Spinal cord (tissue), 10 donors: ENCODE measurements at places on chromosomes 7 and 10. TPM values are rescaled to one million over a fixed set of nuclear protein-coding genes. Genes with fewer than 3 reads are reported as not detected.

DNA sequence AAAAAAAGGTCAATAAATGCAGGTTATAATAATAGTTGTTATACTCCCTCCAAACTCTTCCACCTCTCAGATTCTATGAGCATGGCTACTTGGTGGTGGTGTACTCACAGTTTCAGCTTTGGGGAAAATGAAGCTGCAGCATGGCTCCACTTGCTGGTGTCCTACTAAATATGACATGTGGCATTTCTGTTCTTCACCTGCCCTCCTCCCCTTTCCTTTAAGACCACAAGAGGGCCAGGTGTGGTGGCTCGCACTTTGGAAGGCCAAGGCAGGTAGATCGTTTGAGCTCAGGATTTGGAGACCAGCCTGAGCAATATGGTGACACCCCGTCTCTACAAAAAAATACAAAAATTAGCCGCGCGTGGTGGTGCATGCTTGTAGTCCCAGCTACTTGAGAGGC is 101.1 kb downstream of the SLC37A3 start:
- H3K27ac ChIP-seq, result no peak overlapping the region
- no peaks in the 10 kb centered on the region for H3K4me1 ChIP-seq
- H3K27me3 ChIP-seq, result no peaks in the 10 kb centered on the region
- no peak overlapping the region for H3K4me3 ChIP-seq
- peaks cover 5% of the 10 kb centered on the region for H3K36me3 ChIP-seq

DNA sequence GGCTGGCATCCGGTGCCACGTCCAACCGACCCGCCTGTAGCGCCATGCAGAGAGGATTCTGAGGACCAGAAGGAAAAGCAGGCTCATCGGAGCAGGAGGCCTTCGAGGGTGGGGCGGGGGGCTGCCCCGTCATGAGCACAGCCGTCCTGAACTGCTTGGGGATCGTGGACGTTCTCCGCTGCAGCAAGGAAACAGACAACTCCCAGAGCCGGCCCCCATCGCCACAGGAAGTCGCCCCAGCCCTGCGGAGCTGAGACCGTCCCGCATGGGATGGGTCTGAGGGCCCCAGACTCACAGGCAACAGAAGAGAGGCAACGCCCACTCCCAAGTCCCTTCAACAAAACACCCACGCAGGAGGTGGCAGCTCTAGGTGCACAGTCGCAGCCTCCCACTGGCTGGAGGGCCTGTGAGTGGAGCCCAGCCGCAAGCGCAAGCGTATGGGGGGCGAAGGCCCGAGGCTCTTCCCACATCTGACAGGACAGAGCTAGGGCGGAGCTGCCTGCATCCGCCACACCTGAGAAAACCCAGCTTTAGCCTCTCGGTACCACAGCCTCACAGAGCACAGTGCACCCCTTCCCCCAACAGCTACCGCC is 64.7 kb upstream of the TNRC18 start:
- no peak for DNase-seq
- H3K27ac ChIP-seq, result no peak overlapping the region
- H3K4me3 ChIP-seq, result no peak overlapping the region
- peaks cover 28% of the 10 kb centered on the region for H3K4me1 ChIP-seq
- H3K27me3 ChIP-seq, result no peaks in the 10 kb centered on the region

- H3K4me1 ChIP-seq, result peaks cover 3% of the 10 kb centered on the region
- no peaks in the 10 kb centered on the region for H3K27me3 ChIP-seq
- peak; percentile 35 for DNase-seq
- peak overlapping the region; percentile 89 for H3K27ac ChIP-seq
- H3K36me3 ChIP-seq, result no peaks in the 10 kb centered on the region
- H3K4me3 ChIP-seq, result peak overlapping the region; percentile 85
These were observed 2.1 kb downstream of the GLCCI1 start for GRCh38 chr7:7970531-7971307.

- no peaks in the 10 kb centered on the region for H3K27me3 ChIP-seq
- H3K4me3 ChIP-seq, result no peak overlapping the region
- DNase-seq, result no peak
- H3K27ac ChIP-seq, result no peak overlapping the region
These were observed 220.0 kb downstream of the FAM107B start for GRCh38 chr10:14554491-14555205.

- peaks cover 12% of the 10 kb centered on the region for H3K36me3 ChIP-seq
- H3K4me3 ChIP-seq, result no peak overlapping the region
- H3K27me3 ChIP-seq, result no peaks in the 10 kb centered on the region
- DNase-seq, result no peak
- no peaks in the 10 kb centered on the region for H3K4me1 ChIP-seq
These were observed 16.4 kb downstream of the ING3 start for GRCh38 chr7:120966961-120967360.

- no peaks in the 10 kb centered on the region for H3K27me3 ChIP-seq
- no peaks in the 10 kb centered on the region for H3K4me1 ChIP-seq
- H3K4me3 ChIP-seq, result no peak overlapping the region
- H3K27ac ChIP-seq, result no peak overlapping the region
- DNase-seq, result no peak
- peaks cover 12% of the 10 kb centered on the region for H3K36me3 ChIP-seq
These were observed 6.5 kb upstream of the ZNF777 start for GRCh38 chr7:149467321-149467859.

DNA sequence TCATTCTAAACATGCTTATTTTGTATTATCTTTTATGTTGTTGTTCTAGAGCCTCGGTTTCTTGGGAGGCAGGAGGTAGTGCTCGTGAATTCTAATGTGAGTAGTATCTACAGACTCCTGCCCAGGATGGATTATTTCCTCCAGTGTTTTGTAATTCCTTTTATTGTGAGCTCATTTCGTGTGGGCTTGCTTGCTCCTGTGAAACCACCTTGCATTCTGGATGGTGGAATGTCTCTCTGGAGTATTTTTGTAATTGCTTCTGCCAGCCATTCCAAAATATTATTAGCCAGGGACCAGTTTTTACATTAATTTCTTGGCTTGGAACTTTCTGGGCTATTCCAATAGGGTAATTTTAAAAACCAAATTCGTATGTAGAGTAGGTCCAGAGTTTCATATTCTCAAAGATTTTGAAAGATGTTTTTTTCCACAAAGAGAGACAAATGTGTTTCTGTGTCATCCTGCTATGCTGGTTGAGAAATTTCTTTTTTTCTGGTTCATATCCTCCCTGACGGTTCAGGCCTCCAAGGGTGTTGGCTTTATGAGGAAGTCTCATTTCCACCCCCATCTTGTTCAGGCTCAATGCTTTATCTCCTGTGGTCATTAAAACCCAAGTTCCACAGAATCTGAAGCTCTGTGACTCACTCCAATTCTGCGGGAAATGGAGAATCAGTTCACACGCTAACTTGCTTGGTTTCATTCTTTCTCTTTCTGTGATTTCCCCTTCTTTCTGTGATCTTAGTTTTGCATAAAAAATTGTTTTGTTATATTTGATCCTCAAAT is 41.7 kb upstream of the CALD1 start:
- no peaks in the 10 kb centered on the region for H3K4me1 ChIP-seq
- no peak overlapping the region for H3K27ac ChIP-seq
- H3K4me3 ChIP-seq, result no peak overlapping the region

DNA sequence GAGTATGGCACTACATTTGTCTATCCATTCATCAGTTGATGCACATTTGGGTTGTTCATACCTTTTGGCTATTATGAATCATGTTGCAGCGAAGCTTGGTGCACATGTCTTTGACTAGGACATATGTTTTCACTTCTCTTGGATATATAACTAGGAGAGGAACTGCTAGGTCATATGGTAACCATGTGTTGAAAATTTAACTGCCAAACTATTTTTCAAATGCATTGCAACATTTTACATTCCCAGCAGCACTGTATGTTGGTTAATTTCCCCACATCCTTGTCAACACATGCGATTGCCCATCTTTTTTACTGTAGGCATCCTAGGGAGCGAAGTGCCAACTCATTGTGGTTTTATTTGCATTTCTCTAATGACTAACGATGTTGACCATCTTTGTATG is 183.4 kb downstream of the PRKCQ start:
- H3K4me3 ChIP-seq, result no peak overlapping the region
- no peak for DNase-seq
- H3K4me1 ChIP-seq, result peaks cover 18% of the 10 kb centered on the region
- H3K27me3 ChIP-seq, result no peaks in the 10 kb centered on the region

DNA sequence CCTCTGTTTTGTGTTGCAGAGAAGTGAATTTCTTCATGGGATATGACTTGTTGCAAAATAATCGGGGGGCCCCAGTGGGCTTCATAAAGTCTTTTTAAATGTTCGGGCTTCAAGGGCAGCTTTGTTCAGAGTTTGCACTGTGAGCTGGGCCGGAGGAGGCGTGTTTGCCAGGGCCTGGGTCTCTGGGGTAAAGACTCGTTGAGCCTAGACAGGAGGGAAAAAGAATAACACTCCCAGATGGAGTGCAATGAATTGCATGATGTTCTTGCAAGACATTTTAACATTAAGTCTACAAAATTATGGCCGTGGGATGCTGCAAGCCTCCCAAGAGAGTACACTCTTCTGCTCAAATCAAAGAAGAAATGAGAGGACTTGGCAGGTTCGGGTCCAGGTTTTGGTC is 23.6 kb downstream of the BMPER start:
- peaks cover 5% of the 10 kb centered on the region for H3K4me1 ChIP-seq
- no peak overlapping the region for H3K27ac ChIP-seq
- DNase-seq, result no peak
- no peak overlapping the region for H3K4me3 ChIP-seq

DNA sequence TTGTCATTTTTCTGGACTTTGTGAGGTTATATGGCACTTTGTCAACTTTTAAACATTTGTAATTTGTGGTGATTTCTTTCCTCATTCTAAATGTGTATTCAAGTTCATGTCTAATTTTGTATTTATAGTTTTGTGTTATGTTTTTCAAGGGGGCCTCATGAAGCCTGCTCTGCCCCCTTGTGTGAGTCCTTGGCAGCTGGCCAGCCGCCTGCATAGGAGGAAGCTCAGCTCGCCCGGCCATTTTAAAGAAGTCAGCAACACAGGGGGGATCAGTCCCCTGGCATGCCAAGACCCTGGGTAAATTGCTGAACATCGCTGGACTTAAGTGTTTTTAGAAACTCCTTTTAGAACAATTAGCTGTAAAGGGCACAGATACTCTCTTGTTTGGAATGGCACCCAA is 123.0 kb downstream of the ANLN start:
- no peak overlapping the region for H3K27ac ChIP-seq
- H3K4me3 ChIP-seq, result no peak overlapping the region
- H3K27me3 ChIP-seq, result no peaks in the 10 kb centered on the region

GRCh38 chr7:107196834-107197610 is 28.2 kb downstream of the HBP1 start:
- H3K36me3 ChIP-seq, result peaks cover 16% of the 10 kb centered on the region
- H3K4me3 ChIP-seq, result no peak overlapping the region
- no peak overlapping the region for H3K27ac ChIP-seq
- H3K4me1 ChIP-seq, result no peaks in the 10 kb centered on the region

GRCh38 chr10:20698837-20699236 is 198.3 kb downstream of the NEBL start:
- no peak for DNase-seq
- no peaks in the 10 kb centered on the region for H3K27me3 ChIP-seq
- no peak overlapping the region for H3K27ac ChIP-seq
- H3K36me3 ChIP-seq, result no peaks in the 10 kb centered on the region
- H3K4me3 ChIP-seq, result no peak overlapping the region
- H3K4me1 ChIP-seq, result no peaks in the 10 kb centered on the region

GRCh38 chr7:134922720-134923704 is 63.3 kb upstream of the AGBL3 start:
- H3K36me3 ChIP-seq, result no peaks in the 10 kb centered on the region
- DNase-seq, result no peak

DNA sequence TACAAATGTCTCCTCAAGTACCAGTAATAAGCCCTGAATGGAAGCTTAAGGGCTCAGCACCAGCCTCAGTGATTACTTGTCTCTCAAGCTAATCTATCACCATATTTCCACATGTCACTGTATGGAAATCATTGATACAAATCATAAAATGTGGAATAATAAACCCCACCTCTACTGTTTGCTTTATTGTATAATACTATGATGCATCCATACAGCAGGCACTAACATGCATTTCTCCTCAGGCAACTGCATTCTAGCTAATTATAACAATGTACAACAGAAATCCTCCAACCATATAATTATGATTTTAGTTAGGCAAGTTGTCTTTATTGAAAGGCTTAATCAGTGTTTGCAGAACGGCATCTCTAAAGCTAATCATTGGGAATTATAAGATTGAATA is 26.2 kb downstream of the CRPPA start:
- no peak for DNase-seq
- no peaks in the 10 kb centered on the region for H3K27me3 ChIP-seq
- no peaks in the 10 kb centered on the region for H3K36me3 ChIP-seq
- no peaks in the 10 kb centered on the region for H3K4me1 ChIP-seq

DNA sequence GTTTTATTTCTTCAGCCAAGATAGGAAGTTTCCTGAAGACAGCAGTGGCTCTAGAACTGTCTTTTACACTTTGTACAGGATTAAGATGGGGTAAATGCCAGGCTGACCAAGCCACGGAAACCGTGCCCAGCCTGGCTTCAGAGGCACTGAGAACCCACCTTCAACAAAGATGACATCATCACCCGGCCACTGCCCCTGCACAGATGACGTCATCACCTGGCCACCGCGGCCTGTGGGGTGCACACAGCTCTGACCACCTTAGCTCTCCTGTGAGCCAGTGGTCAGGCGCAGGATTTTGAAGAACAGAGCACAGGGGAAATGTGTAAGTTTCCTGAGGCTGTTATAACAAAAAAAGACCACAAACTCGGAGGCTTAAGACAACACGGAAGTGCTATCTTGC is 486.4 kb upstream of the MKI67 start:
- H3K4me3 ChIP-seq, result no peak overlapping the region
- no peaks in the 10 kb centered on the region for H3K27me3 ChIP-seq
- no peak for DNase-seq
- peaks cover 11% of the 10 kb centered on the region for H3K4me1 ChIP-seq
- no peaks in the 10 kb centered on the region for H3K36me3 ChIP-seq

ZP3 gene
- 1.5 TPM for polyA plus RNA-seq

ZNF316 gene
- polyA plus RNA-seq, result 38.5 TPM

ODAD2 gene
- polyA plus RNA-seq, result 3.9 TPM

GPR26 gene
- polyA plus RNA-seq, result 5.6 TPM

PILRA gene
- 10.6 TPM for polyA plus RNA-seq

TMEM72 gene
- 0.84 TPM for polyA plus RNA-seq
